HCT116 (cell line): ENCODE measurements at places on chromosomes 1 and 21.

GRCh38 chr1:55542901-55543504, 327.8 kb upstream of the USP24 start:
- no peaks in the 10 kb centered on the region for H3K4me1 ChIP-seq
- H3K27ac ChIP-seq: no peak overlapping the region
- H3K4me3 ChIP-seq: no peak overlapping the region
- H3K36me3 ChIP-seq: no peaks in the 10 kb centered on the region
- DNase-seq: no peak

DNA sequence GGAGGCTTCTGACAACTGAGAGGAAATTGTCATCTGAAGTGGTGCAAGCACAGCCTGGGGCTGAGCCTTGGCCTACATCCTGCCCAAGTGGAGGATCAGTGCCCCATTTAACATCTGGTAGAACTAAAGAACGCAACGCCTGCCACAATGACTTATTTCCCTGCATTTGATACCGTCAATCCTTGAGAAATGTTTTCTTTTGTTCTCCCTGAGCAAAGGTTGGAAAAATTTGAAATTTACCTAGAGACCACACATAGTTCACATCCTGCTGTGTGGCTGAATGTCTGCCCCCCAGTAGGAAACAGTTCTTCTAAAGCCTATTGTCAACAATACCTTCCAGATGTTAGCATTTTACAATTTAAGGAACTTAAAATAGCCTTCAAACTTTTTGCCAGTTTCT, 5.6 kb upstream of the RGS4 start:
- H3K27ac ChIP-seq: no peak overlapping the region
- H3K27me3 ChIP-seq: peaks cover 19% of the 10 kb centered on the region; the same call in 1 of the 2 replicates
- no peak overlapping the region for H3K4me3 ChIP-seq
- no peaks in the 10 kb centered on the region; the same call in 1 of the 2 replicates for H3K4me1 ChIP-seq
- DNase-seq: no peak

DNA sequence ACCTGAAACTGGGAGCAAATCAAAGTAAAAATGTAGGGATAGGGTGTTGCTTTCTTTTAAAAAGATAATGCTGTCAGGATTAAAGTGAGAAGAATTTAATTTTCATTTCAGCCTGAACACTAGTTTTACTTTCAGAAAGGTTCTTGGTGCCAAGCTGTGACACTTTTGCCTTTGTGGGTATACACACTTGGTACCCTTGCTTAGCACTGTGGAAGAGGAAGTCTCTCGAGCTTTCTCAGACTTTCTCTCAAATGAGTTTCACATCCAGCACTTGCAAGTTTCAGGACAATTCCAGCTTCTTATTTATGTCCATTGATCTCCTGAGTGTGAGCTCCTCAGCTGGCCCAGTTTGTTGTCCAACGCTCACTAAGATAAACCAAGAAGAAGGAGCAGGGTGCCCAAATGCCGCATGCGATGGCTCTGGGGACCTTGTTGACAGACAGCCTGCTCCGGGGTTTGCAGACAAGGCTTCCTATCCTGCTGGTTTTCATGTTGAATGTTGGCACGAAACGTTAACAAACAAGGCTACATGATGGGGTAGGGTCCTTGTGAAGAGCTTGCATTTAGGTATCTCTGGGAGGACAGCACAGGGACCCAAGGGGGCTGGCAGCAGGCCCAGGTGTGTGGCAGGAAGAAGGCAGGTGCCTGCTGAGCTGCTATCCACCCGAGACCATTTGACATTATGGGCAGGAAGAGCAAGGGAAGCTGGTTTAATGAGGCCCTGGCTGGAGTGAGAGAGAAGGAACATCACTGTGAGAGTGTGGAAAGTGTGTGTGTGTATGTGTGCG, 79.7 kb downstream of the POFUT2 start:
- H3K4me3 ChIP-seq: no peak overlapping the region
- no peaks in the 10 kb centered on the region for H3K4me1 ChIP-seq
- H3K36me3 ChIP-seq: peaks cover 4% of the 10 kb centered on the region; the same call in 1 of the 2 replicates
- no peak for DNase-seq
- no peaks in the 10 kb centered on the region for H3K27me3 ChIP-seq

DNA sequence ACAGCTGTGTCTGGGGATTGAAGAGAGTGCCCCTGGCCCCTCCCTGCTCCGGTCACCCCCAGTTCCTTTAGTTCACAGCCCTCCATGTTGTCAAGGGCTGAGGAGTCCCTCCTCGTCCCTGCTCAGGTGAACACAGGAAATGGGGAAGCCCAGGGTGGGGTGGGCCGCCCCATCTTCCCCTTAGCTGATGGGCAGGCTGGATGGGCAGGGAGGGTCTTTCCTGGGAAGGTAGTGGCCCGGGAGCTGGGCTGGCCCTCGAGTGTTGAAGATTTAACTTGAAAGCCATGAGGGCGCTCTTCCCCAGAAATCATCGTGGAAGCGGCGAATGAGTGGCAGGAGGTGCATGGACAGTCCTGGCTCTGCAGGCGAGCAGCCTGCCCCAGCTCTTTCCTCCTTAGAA, 18.3 kb upstream of the NPHP4 start:
- H3K4me3 ChIP-seq: no peak overlapping the region
- peaks cover 3% of the 10 kb centered on the region; the same call in 1 of the 2 replicates for H3K4me1 ChIP-seq
- H3K27ac ChIP-seq: no peak overlapping the region
- no peaks in the 10 kb centered on the region for H3K36me3 ChIP-seq
- no peaks in the 10 kb centered on the region for H3K27me3 ChIP-seq

GRCh38 chr1:236342403-236343245, 51.5 kb upstream of the EDARADD start:
- H3K27ac ChIP-seq: no peak overlapping the region
- H3K27me3 ChIP-seq: no peaks in the 10 kb centered on the region
- no peak for DNase-seq

- no peaks in the 10 kb centered on the region for H3K27me3 ChIP-seq
- H3K27ac ChIP-seq: no peak overlapping the region
- H3K4me1 ChIP-seq: peaks cover 9% of the 10 kb centered on the region
Observed at GRCh38 chr21:36325373-36326010, 5.5 kb downstream of the MORC3 start.

- H3K4me3 ChIP-seq: no peak overlapping the region
- H3K4me1 ChIP-seq: peaks cover 12% of the 10 kb centered on the region; the same call in 1 of the 2 replicates
- H3K36me3 ChIP-seq: no peaks in the 10 kb centered on the region
- H3K27me3 ChIP-seq: no peaks in the 10 kb centered on the region
Observed at GRCh38 chr1:225766967-225767633, 10.5 kb upstream of the SRP9 start.

GRCh38 chr21:28522014-28522799, 470.5 kb downstream of the LTN1 start:
- DNase-seq: no peak
- no peak overlapping the region for H3K4me3 ChIP-seq
- H3K27me3 ChIP-seq: no peaks in the 10 kb centered on the region
- no peaks in the 10 kb centered on the region for H3K36me3 ChIP-seq

DNA sequence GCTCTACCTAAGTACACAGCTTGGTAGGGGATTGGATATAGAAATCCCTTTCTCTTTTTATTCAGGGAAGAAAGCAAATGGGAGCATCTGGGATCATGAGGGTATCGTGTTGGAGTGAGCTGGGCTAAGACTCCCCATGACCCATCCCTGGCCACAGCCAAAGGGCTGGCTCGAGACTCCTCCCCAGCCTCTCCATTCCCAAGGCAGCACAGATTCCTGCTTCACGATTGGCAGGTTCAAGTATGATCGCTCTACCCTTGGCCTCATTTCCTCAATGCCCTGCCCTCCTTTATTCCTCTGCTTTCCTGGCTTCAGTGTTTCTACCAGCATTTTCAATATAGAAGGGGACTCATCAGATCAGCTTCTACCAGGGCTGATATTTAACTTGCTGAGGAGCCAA, 89.7 kb downstream of the ATP1A1 start:
- H3K27me3 ChIP-seq: no peaks in the 10 kb centered on the region
- no peak overlapping the region for H3K4me3 ChIP-seq
- no peak for DNase-seq
- H3K36me3 ChIP-seq: no peaks in the 10 kb centered on the region
- H3K4me1 ChIP-seq: no peaks in the 10 kb centered on the region

GRCh38 chr1:111205714-111206050, 5.2 kb upstream of the DENND2D start:
- peaks cover 46% of the 10 kb centered on the region for H3K4me1 ChIP-seq
- no peak overlapping the region for H3K4me3 ChIP-seq
- no peak overlapping the region for H3K27ac ChIP-seq
- no peaks in the 10 kb centered on the region for H3K27me3 ChIP-seq
- H3K36me3 ChIP-seq: no peaks in the 10 kb centered on the region

- H3K4me1 ChIP-seq: peaks cover 9% of the 10 kb centered on the region; the same call in 1 of the 2 replicates
- peak overlapping the region; percentile 51 for H3K27ac ChIP-seq
- H3K27me3 ChIP-seq: no peaks in the 10 kb centered on the region
- no peaks in the 10 kb centered on the region for H3K36me3 ChIP-seq
- DNase-seq: no peak
- H3K4me3 ChIP-seq: peak overlapping the region; percentile 52
Observed at GRCh38 chr1:24725209-24725651, 20.0 kb upstream of the CLIC4 start.

DNA sequence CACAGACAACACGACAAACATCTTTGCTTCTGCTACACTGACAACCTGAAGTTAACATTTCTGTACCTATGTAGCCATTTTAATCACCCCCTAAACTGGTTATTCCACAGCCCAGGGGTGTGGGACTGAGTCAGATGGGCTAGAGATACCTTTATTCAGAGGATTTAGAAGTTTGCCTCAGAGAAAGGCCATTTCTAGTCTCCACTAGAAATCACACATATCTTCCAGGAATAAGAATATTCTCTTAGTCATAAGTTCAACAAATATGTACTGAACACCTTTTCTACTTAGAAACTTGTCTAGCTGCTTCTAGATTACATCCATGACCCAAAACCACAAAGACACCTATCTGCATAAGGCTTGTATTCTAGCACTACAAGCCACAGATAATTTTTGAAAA, 38.8 kb downstream of the ERG start:
- no peaks in the 10 kb centered on the region for H3K36me3 ChIP-seq
- no peak for DNase-seq
- H3K27me3 ChIP-seq: peaks cover 4% of the 10 kb centered on the region; the same call in 1 of the 2 replicates
- H3K27ac ChIP-seq: no peak overlapping the region
- H3K4me3 ChIP-seq: no peak overlapping the region

DNA sequence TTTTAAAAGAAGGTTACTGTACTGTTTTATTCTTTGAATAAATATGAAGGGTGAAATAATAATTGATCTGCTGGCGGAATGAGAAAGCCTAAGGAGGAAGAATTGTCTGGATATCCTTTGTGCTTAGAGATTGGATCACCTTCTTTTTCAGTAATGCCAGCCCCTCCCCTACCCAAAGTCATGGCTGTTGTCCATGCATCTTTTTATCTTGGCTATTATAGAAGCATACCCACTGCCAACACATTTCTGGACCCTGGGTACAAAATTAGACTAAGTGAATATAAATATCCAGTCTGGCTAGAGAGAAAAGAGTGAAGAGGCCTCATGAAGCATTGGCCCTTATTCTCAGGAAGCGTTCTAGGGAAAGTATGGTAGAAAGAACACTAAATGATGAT, 28.1 kb downstream of the AK4 start:
- peaks cover 57% of the 10 kb centered on the region for H3K4me1 ChIP-seq
- no peaks in the 10 kb centered on the region for H3K27me3 ChIP-seq
- no peak overlapping the region for H3K4me3 ChIP-seq

- DNase-seq: no peak
- H3K4me3 ChIP-seq: no peak overlapping the region
- no peaks in the 10 kb centered on the region for H3K4me1 ChIP-seq
- H3K36me3 ChIP-seq: no peaks in the 10 kb centered on the region
- H3K27me3 ChIP-seq: no peaks in the 10 kb centered on the region
- H3K27ac ChIP-seq: no peak overlapping the region
Observed at GRCh38 chr1:1927751-1928150, 8.7 kb upstream of the TMEM52 start.

DNA sequence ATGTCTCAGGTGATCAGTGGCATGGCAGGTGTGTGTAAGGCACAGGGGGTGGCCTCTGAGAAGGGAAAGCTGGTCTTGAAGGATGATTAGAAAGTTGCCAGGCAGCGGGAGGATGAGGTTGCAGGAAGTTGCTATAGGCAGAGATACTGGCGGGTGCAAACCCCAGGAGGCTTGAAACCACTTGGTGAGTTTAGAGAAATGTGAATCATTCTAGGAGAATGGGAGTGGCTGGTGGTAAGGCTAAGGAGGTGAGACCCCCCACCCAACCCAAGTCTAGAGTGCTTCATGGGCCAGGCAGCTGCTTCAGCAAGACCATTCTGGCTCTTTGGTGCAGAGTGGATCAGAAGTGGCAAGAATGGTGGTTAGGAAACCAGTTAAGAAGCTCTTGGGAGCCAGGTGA, 9.0 kb downstream of the SH2D2A start:
- no peak overlapping the region for H3K27ac ChIP-seq
- H3K27me3 ChIP-seq: no peaks in the 10 kb centered on the region
- H3K4me1 ChIP-seq: peaks cover 2% of the 10 kb centered on the region; the same call in 1 of the 2 replicates
- H3K4me3 ChIP-seq: no peak overlapping the region
- no peak for DNase-seq
- no peaks in the 10 kb centered on the region for H3K36me3 ChIP-seq

DNA sequence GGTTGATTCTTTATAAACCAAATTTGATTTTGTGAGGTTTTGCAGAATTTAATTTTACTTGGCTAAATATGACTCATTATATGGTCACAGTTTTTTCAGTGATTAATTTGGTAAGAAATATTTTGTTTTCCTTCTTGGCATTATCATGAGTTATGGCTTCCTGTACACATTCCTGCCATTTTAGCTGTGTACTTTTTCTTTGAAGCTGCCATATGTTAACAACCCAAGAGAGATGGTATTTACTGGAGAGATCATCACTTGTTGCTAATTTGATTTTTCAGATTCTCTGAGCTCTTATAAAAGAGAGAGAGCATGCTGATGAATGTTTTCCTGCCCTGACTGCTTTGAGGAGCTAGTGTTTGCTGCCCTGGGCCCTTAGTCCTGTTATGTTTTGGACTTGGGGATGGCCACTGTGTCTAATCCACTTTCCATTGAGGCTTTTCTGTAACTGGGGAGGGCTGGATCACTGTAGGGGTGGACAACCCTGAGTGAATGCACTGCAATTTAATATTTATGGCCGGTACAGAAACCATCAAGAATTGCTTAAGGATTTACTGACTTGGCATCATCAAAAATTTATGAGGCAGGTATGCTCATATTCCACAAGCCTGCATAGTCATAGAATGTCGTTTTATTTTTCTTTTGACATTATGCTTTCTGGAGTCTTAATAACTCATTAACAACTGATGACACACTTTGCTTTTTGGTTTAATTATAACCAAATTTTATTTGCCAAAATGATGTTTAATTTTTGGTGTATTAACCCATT, 200.9 kb downstream of the DISC1 start:
- DNase-seq: no peak
- H3K4me3 ChIP-seq: no peak overlapping the region
- H3K27ac ChIP-seq: peak overlapping the region; percentile 33; the same call in 1 of the 2 replicates
- no peaks in the 10 kb centered on the region for H3K27me3 ChIP-seq
- peaks cover 24% of the 10 kb centered on the region for H3K4me1 ChIP-seq
